ENCODE measurements at places on chromosomes 1 and 21.
A peak's percentile ranks its signal among the peaks of the same experiment; 100 is the strongest.

- DNase-seq, result no peak
These were observed 31.3 kb downstream of the TRIM62 start for GRCh38 chr1:33150522-33150921.

GRCh38 chr1:20663365-20663764, 2.2 kb upstream of the DDOST start:
- DNase-seq, result no peak

GRCh38 chr1:183736343-183736742, 68.6 kb upstream of the RGL1 start:
- no peak for DNase-seq

GRCh38 chr1:169941982-169942830, 48.5 kb upstream of the SCYL3 start:
- no peak for DNase-seq

- DNase-seq, result no peak
These were observed 141.8 kb downstream of the ZZZ3 start for GRCh38 chr1:77540501-77541161.

DNA sequence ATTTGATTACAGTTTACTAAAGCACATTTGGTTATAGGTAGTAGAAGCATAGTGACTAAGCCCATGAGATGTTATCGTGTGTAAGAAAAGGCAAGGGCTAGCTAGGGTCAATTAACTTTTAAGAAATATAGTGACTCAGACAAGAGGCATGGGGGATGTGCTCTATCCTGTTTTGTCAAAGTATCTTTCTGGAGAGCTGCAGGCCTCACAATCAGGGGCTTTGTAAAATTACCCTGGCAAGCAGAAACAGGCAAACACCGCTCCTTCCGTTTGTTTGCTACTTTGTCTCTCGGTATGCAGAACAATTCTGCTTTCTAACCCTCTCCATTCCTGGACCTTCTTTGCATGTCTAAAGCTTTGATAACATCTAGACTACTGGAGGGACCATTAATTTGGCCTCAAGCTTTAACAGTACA, 26.1 kb upstream of the ZNF697 start:
- DNase-seq, result no peak

- DNase-seq, result no peak
These were observed 45.3 kb upstream of the GPR157 start for GRCh38 chr1:9174243-9174642.

DNA sequence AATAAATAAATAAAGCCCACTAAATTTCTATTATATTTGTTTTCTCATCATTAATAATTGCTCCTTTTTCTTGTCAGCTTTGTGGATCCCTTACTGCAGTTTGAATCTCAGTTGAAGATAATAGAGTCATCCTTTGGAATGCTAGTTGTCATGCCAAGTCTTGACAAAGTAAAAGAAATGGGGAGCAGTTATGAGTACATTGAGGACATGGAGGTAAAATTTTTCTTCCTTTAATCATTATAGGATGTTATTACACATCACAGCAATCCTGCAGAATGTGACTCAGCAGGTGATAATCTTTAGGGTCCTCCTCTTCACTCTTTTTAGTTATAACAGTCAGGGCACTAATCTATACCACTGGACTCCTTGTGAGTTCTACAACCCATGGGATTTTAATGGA, 24.1 kb downstream of the MROH9 start:
- DNase-seq, result no peak

DNA sequence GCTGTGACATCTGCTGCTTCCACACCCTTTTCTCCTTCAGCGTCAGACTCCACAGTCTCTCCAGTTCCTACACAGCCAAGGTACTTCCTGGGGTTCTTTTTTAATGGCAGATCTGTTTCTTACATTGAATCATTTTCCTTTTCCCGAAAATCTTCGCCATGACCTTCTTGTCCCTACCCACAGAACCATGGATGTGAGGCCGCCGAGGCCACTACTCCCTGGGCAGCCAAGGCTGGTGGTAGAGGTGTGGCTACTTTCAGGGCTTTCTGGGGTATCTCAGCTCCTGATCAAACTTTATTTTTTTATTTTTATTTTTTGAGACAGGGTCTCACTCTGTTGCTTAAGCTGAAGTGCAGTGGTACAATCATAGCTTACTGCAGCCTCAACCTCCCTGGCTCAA, 9.5 kb upstream of the LIN9 start:
- no peak for DNase-seq

DNA sequence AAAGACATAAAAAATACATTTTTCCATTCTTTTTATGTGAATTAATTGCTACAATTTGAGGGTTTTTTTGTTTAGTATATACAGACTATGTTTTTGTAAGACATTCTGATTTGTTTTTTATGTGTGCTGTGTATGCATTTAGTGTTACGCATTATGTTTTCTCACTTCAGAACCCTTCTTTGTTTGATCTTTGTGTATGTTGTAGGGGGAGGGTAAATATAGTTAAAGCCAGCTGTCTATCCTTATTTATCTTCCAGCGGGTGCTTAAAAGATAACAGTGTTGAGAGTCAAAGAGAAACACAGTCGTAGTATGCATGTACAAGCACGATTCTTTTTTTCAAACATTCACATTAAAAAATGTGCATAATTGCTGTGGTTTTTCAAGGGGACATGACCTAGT, 97.5 kb upstream of the KIAA1614 start:
- no peak for DNase-seq

DNA sequence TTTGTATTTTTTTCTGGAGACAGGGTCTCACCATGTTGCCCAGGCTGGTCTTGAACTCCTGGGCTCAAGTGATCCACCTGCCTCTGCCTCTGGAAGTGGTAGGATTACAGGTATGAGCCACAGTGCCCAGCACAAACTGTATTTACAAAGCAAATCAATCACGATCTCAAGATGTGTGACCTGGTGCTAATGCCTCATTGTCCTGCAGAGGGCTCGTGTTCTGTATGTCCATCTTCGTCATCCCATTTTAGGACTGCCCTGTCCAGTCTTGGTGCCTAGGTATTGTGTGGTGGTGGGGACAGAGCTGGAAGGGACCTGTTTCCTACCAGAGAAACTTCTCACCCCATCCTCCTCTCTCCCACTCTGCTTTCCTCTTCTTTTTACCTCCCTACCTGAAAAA, 20.2 kb downstream of the PROK1 start:
- DNase-seq, result no peak

GRCh38 chr21:42492201-42492600, 3.8 kb downstream of the RSPH1 start:
- DNase-seq, result no peak

DNA sequence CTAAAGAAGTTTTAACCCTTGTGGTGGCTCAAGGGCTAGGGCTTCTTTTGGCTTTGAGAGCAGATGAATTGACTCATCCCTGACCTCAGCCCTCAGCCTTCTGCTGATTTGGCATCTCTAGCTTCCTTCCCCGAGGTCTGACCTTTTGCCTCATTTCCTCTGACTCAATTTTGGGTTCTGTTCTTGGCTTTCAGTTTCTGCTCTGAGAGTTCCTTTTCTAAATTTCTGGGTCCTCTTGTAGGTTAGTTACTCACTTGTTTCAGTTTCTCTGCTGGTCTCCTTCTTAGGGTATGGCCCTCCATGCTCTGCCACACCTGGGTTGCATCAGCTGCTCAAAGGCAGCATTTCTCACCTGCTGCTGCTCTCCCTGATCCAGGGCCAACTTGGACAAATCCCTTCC, 19.4 kb downstream of the PDE4B start:
- DNase-seq, result peak; percentile 7

GRCh38 chr1:222618880-222619596, 1.1 kb downstream of the MIA3 start:
- DNase-seq, result no peak

- no peak for DNase-seq
These were observed 33.7 kb upstream of the NBL1 start for GRCh38 chr1:19610282-19610981.

DNA sequence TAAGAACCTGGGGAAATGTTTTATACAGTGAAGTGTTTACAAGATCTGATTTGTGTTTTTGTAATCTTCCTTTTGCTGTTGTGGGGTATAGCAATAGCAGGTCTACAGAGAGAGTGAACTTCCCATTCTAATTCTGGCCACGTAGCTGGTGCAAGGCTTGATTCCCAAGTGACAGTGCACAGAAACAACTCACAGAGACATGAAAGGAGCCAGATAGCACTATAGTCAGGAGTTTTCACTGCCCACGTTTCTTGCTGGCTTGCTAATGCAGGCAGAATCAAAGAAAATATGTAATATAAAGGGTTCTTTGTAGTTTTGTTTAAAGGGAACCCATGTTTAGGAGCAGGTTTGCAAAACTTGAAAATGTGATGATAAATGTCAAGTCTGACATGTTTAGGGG, 170.9 kb upstream of the IVNS1ABP start:
- DNase-seq, result no peak

- DNase-seq, result no peak
These were observed 105.7 kb downstream of the ZNF326 start for GRCh38 chr1:90100566-90100965.

DNA sequence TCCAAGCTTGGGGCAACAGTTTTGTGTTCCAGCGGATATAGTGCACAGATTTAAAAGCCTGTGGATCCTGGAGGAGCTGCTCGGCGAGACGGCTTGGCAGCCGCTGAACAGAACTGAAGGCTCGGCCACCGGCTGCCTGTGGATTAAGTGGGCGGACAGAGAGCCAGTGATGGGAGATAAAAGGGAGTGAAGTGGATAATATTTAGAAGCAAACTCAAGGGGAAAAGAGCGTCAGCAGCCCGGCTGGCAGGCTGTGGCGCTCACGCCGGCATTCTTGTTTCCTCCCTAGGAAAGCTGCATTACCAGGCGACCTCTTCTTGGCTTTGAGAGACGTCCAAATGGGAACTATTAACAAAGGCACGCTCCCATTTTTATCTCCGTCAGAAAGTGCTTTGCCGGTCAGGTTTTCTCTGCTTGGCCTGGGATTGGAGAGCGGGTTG, 10.4 kb downstream of the TRABD2B start:
- no peak for DNase-seq

- peak; percentile 23 for DNase-seq
These were observed 27.7 kb upstream of the PTGFRN start for GRCh38 chr1:116881879-116882520.
